ENCODE measurements at places on chromosomes 7 and 10. TPM values are rescaled to one million over a fixed set of nuclear protein-coding genes. Genes with fewer than 3 reads are reported as not detected.

ADAM22 gene
- 15.0 TPM for total RNA-seq

CYP26C1 gene
- total RNA-seq, result not detected

ELMO1 gene
- total RNA-seq, result 55.0 TPM

GCK gene
- not detected for total RNA-seq

MBL2 gene
- not detected for total RNA-seq

FAM3C gene
- 55.7 TPM for total RNA-seq

P4HA1 gene
- 109 TPM for total RNA-seq

NYAP1 gene
- total RNA-seq, result not detected

OPALIN gene
- total RNA-seq, result not detected

CUZD1 gene
- 0.99 TPM for total RNA-seq

C10orf62 gene
- not detected for total RNA-seq

NODAL gene
- total RNA-seq, result not detected

ARMC3 gene
- not detected for total RNA-seq

ANKRD1 gene
- total RNA-seq, result 6.0 TPM

MYPN gene
- total RNA-seq, result 3.8 TPM

UBTD1 gene
- 10.6 TPM for total RNA-seq

SYT15 gene
- 0.17 TPM for total RNA-seq

SUGCT gene
- 5.0 TPM for total RNA-seq

CACNA2D1 gene
- 28.0 TPM for total RNA-seq

ARHGAP22 gene
- 2.1 TPM for total RNA-seq

VAX1 gene
- total RNA-seq, result not detected

CDHR1 gene
- 0.29 TPM for total RNA-seq

CHAT gene
- not detected for total RNA-seq

Data from H4 (cell line).